Esophagus squamous epithelium (tissue), 5 donors: ENCODE measurements at places on chromosomes 4 and X. TPM values are rescaled to one million over a fixed set of nuclear protein-coding genes. Genes with fewer than 3 reads are reported as not detected.

Gene KLHL13
- total RNA-seq, result 6.3 TPM

Gene TMEM185A
- total RNA-seq, result 7.9 TPM

GRCh38 chrX:18931972-18932371 lies 51.9 kb downstream of the PHKA2 start:
- no peak for DNase-seq

Gene DDX60
- total RNA-seq, result 2.6 TPM

Gene TSPAN7
- 28.4 TPM for total RNA-seq

DNA sequence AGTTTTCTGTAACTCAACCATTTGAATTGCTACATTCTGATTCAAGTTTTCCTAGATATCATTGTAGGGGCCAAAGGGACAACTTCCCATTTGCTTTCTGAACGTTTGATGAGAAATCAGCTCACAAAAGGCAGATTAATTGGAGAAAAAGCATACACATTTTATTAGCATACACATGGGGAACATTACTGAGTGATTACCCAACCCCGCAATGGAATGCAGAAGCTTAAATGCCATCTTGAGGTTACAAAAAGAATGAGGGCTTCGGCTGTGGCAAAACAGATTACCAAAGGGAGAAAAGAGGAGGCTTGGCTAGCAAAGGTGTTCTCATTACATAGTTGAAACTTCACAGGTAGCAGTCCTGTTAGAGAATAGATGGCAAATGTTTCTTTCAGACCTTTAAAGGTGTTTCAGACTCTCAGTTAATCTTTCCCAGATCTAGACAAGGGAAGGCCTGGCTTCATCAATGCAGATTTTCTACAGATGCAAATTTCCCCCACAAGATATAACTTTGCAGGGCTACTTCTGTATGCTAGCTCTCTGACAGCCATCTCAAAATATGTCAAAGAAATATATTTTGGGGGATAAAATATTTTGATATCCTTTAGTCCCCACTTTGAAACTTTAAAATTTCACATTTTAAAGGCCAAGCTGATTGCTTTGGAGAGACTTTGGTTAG lies 26.5 kb upstream of the HERC6 start:
- no peak for DNase-seq

Gene FABP2
- not detected for total RNA-seq

DNA sequence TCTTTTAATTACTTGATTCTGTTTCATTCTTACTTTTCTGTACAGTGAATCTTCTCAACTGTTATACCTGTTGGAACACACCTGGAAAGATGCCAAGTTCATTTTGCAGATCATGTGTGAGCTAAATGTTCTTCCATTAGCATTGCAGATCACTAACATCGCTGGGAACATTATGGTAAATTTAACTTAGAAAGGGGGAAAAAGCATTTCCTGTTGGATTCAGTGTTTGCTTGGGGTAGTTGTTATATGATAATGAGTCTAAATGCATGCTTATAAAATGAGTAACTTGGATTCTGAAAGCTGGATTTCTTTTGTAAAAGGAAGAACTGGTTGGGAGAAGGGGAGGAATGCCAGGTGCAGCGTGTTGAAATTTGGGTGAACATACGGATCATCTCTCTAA lies 47.6 kb downstream of the POLA1 start:
- no peak for DNase-seq

Gene LANCL3
- total RNA-seq, result 3.4 TPM

DNA sequence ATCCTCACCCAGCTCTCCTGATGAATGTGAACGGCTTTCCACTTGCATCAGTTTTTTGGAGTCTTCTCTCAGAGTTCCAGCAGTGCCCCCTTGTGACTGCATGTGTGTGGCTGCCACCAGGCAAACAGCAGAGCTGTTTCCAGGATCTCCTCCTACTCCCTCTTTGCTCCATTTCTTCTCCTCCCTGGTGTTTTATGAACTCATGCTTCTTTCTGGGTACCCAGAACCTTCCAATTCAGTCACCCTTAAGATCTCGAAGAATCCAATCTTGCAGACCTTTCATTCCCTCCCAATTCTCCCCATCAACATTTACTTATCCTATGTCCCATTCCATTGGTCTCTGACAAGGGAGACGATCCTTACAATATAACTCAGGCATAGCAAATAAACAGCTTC lies 6.8 kb upstream of the TCEANC start:
- DNase-seq, result no peak

Gene AVPR2
- total RNA-seq, result 0.26 TPM

GRCh38 chr4:165328708-165329107 lies 1.2 kb downstream of the MSMO1 start:
- DNase-seq, result no peak

DNA sequence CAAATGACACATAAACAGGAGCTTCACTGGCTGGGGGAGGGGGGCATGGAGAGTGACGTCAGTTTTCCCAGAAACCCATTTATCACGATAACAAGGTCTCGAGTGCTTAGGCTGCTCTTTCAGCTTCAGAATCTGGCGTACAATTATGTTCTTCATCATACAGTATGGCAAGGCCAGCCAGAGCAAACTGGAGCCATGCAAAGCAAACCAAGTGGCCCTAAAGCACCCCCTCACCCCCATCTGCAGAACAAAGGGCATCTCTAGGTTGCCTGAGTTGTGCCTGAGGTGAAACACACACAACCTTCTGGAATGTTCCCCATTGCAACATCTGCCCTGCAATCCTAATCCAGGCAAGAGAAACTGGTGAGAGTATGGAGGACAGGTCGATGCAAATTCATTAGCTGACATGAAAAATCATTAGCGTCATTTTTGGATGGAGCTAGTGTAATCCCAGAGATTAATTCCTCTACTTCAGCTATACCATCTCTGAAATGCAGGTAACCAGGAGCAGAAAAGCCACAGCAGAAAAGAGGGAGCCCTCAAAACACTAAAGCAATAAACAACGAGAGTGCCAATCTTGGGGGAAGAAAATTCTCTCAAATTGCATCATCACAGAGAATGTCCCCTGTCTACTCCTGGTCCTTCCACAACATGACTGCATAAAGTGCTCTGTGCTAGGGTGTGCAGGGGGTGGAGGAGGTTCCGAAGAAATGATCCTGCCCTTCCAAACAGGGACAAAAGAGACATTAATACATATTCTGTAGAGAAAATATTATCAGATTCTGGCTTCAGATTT lies 1.8 kb downstream of the SEPTIN6 start:
- DNase-seq, result no peak

Gene TMEM187
- total RNA-seq, result 3.6 TPM

DNA sequence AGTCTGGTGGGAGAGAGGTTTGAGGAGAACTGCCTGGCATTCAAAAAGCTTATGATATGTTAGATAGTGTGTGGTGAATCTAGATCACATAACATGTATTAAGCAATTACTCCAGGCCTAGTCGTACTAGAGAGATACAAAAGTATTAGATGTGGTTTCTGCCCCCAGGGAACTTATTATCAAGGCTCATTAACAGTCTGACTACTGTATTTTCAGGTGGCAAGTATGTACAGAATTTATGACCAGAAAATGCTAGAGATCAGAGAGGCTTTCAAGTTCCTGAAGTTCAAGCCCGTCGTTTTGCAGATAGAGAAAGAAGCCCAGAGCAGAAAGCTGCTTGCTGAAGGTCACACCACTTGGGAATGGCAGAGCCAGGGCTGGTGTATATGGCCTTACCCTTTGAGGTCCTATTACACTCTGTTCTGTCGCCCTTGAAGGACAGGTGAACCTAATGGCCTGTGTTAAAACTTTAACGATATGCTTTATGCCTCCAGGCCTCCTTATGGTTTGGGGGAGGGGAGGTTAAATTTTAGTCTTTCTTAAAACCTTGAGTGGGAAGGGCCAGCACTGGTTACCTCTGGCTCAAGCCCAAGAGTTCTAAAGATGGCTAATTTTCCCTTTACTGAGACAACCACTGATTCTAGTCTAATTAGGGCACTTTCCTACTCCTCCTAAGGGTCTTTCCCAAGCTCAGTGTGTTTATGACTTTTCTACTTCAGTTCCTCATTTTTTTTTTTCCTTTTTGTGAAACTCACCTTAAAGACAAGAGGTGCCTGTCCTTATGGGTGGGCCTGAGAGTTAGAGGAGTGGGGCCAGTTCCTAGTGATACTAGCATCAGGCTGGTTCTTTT lies 19.9 kb downstream of the TMEM164 start:
- DNase-seq, result no peak

- no peak for DNase-seq
Measured at GRCh38 chr4:54320826-54321685, 92.0 kb downstream of the PDGFRA start.

DNA sequence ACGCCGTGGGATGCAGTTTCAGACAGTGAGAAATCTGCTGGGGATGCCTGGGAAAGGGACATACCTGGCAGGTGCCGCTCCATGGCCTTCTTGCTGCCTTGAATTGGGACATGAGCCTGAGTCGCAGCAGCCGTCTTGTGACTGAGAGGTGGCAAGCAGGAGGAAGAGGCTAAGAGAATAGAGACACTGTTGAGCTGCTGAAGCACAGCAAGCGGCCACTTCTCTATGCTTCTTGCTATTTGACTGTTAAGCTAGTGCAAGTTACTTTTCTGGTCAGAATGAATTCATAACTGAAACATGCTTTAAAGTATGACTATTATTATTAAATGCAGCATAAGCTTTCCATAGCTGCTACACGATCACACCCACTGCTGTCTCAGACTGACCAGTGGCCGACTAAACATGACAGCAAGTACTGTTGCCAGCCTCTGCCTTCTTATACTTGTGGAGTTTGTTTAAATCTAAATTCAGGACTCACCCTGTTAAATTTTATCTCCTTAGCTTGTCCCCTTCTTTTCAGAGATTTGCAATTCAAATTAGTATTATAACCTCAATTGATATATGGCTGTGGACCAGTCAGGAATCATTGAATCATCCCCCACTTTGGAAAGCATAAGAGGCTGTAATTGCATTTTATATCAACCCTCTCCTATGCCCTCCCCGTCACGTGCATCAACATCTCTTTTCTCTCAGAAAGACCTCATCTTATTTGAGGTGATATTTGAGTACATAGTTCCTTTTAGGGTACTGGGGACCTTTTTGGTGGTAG lies 24.8 kb upstream of the ACSL1 start:
- DNase-seq, result no peak
